ENCODE measurements at places on chromosomes 7 and 10. TPM values are rescaled to one million over a fixed set of nuclear protein-coding genes. Genes with fewer than 3 reads are reported as not detected.
A peak's percentile ranks its signal among the peaks of the same experiment; 100 is the strongest.

DNA sequence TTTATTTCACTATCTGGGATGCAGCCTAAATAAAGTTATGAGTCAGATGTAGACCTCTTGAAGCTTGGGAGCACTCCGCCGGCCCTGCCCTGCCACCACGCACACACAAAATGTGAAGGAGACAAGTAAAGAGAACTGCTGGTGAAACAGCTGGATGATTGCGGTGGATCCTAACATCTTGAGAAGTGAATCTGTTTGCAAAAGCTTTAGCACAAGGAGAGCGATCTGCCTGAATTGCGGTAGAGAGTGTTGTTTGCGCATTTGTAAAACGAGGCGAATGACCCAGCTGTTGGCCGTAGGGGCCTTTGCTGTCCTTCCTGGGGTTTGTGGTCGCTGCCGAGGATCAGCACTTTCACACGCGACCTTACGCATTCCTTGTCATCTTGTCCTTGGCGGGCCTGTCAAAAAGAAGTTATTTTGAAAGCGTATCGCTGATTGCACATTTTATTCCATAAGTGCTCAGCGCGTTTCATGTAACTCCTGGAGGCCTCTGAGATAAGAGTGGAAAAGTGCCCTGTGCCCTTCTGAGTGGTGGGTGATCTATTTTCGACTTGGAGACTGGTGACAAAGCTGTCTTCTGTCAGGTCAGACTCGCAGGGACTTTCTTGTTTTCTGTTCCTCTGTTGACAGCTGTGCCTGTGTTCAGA lies 40.8 kb downstream of the RBM20 start:
- DNase-seq = no peak

- no peak for DNase-seq
Measured at GRCh38 chr7:131767591-131767990, 211.2 kb upstream of the PODXL start.

Gene MRLN
- not detected for total RNA-seq

DNA sequence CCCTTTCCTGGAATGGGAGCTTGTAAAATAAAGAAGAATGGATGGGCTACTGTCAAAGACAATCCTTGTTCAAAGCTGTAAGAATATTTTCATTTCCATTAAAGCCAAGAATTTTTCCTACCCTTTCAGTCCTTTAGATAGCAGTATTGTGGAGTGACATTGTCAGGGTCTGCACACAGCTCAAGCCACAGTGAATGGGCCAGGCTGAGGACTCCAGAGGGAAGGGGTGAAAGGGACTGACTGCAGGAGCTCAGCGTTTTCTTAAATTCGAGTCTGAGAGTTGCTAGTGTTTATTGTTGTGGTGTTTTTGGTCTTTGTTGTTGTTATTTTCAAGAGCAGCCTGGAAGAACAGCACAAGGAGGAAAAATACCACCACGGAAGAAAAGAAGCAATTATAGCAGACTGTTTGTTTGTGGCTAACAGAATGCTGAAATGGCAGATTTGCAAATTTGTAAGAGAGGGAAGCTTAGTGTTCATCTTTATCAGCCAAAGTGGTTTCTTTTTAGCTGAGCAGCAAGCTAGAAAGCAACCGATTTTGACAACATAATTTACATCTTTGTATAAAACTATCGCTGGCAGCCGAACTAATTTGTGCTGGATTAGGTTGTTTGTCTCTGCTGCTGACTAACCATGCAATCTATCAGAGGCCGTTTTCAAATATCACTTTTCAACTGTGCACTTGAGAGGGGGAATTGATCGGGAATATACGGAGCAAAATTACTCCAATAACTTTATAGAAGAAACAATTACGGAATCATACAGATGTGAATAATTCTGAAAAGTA lies 192.1 kb downstream of the LRMDA start:
- no peak for DNase-seq

Gene DBF4
- 6.6 TPM for total RNA-seq

DNA sequence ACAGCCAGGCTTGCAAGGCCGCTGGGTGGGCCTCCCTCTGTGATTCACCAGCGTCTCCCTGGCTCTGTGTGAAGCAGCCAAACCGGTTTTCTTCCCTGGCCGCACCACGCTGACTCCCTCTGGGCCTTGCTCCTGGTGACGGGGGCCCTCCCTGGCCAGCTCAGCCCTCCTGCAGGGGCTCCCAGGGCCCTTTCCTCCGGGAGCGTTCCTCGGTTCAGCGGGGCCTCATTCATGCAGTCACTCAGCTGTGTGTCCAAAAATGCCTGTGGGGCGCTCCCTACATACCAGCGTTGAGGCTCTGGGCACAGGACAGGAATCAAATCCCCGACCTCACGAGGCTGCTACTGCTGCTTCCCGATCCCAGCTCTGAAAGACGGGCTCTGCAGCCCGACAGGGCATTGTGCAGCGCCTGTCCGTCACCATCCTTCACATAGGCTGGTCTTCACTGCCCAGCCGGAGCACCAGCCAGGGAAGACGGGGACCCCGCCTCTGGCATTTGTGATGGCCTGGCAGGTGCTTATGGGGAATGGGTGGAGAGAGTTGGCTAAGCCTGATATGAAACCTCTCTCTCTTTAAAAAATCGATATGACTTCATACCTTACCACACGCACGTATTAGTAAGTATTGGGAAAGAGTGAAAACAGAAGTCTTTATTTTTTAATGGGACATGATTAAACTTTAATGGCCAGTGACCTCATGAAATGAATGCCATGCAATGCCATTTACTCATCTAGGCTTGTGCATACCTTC lies 110.0 kb upstream of the SHH start:
- peak; percentile 84 for DNase-seq

Gene DPP6
- 1.6 TPM for total RNA-seq

- no peak for DNase-seq
Measured at GRCh38 chr10:24950439-24950838, 2.0 kb downstream of the PRTFDC1 start.

- peak; percentile 94 for DNase-seq
Measured at GRCh38 chr10:43138021-43138756, at the start of gene CSGALNACT2. Gene CSGALNACT2 (plus strand): TSS chr10:43138445. CDS start chr10:43155150, 16,705 bp downstream.

GRCh38 chr10:78553792-78554191 lies 515.0 kb upstream of the ZMIZ1 start:
- DNase-seq = no peak

Gene TEX36
- total RNA-seq = not detected

- DNase-seq = no peak
Measured at GRCh38 chr7:80794631-80795573, 123.9 kb downstream of the SEMA3C start.

DNA sequence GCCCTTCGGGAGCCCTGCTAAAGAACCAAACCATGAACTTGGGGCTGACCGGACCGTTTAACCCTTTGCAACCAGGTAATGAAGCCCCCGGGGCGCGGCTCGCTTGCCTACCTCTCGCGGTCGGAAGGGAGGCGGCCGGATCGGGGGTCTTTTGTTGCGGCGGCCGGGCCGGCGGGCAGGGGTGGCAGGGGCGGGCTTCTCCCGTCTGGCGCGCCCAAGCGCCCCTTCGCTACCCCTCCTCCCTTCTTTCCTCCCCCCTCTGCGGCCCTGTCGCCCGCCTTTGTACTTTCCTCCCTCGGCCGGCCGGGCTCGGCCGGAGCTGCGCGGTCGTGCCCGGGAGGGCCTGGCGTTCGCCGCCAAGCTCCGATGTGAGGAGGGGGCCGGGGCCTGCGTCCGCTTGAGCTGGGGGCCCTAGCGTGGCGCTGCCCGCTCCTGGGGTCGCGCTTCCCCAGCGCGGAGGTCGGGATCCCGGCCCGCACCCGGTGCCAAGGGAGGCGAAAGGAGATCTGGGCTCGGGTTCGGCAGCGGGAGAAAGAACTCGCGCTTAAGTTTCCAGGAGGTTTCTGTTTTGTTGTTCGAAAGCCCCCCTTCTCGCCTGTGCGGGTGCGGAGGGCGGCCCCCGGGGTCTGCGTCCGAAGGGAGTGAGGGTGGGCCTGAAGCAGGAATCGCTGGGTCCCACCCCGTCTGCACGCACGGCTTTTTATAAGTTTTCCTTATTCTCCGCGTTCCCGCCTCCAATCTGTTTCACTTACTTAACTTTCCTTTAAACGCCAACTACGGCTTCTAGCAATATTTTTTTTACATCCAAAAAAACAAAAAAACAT lies 436.8 kb upstream of the GALNT17 start:
- peak; percentile 69 for DNase-seq

DNA sequence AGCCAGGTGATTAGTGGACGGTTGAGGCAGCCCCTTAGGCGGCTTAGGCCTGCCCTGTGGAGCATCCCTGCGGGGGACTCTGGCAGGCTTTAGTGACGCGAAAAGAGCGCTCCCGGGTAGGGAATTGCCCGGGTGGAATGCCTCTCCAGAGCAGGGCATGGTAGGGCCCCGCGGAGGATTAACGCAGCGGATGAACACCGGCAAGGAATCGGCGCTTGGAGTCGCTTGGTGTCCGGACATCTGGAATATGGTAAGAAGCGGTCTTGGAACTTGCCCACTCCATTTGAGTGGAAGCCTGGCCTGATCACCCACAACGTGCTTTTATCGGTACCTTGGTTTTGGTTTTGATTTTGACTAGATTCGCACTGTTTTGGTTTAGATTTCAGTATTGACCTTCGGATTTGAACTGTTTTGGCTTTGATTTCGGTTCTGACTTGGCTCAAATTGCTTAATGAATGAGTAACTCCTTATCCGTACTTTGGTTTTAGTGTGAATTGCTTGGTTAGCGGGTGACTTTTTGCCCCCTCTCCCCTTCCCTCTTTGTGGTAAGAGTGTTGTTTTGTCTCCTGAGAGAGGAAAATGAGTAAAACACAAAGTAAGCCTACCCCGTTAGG lies 24.2 kb upstream of the CHST3 start:
- DNase-seq = no peak

DNA sequence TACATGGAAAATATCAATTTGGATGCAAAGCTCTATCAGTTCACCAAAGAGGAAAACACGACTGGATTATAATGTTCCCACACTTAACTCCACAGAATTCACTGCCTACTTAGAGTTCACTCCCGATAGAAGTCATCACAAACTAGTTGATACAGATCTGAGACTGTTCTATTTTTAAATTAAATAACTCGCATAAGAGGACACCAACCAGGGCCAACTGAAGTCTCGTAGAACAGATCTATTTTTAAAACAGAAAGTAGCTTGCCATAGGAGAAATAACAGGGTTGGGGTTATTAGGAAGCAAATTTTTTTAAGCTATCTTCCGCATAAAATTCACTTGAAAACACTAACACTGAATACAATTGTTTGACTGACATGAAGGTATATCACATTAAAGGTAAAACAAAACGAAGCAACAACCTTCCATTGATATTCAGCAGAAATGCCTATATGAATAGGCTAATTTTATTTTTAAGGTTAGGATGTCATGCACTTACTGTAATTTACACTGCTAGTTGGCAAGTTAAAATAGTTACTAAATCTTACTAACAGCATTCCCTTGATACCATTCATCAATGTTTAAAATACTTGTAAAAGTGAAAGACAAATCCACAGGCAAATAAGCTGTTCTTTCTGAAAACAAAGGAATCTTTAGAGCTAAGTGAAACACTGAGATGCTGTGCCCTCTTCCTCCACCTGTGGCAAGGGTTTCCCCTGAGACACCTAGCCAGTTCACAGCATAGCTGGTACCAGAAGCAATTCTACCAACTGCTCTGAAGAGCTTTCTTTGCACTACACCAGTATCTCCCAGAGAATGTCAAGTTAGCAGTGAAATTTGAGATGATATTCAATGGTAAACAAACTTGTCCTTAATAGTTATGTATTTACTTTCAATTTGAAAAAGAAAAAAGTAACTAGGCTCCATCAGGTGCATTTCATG lies 186.7 kb upstream of the ANK3 start:
- DNase-seq = no peak

DNA sequence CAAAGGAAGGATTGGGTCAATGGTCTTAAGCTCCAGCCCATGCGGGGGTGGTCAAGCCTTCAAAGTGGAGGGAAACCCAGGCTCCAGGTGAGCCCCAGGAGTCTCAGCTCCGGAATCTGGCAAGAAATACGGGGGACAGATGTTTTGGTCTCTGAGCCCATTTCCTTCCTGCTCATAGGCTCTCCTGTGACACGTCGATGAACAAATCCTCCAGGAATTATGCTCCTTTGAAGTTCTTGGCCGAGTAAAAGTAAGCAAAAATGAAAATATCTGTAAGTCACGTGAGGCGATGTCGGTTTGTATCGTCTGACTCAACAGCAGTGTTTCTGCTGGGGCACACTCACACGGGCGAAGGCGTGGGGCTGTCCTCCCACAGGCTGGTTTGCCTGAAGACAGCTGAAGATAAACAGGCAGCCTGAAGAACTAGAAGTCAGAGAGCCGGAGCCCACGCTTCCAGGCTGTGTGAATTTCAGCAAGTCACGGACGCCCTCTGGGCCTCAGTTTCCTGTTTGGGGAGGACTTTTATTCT lies 52.6 kb upstream of the SMNDC1 start:
- DNase-seq = no peak

Gene SEMA4G
- total RNA-seq = 6.7 TPM

Gene OPALIN
- not detected for total RNA-seq
